Activated CD4-positive, alpha-beta T cell treated with anti-CD3 and anti-CD28 coated beads, Interleukin-2, amount 10 ng/mL, durations not matched to agents 7 days and 5 days (primary cell): ENCODE measurements at places on chromosomes 2 and 18. TPM values are rescaled to one million over a fixed set of nuclear protein-coding genes. Genes with fewer than 3 reads are reported as not detected.

UPP2 gene
- total RNA-seq, result not detected

ADCYAP1 gene
- not detected for total RNA-seq

SLC1A4 gene
- total RNA-seq, result 54.6 TPM

DOK6 gene
- total RNA-seq, result not detected

- no peak for DNase-seq
Observed at GRCh38 chr2:60844105-60844504, 37.3 kb upstream of the REL start.

- no peak for DNase-seq
Observed at GRCh38 chr2:107025869-107026380, 140.0 kb upstream of the ST6GAL2 start.

DNA sequence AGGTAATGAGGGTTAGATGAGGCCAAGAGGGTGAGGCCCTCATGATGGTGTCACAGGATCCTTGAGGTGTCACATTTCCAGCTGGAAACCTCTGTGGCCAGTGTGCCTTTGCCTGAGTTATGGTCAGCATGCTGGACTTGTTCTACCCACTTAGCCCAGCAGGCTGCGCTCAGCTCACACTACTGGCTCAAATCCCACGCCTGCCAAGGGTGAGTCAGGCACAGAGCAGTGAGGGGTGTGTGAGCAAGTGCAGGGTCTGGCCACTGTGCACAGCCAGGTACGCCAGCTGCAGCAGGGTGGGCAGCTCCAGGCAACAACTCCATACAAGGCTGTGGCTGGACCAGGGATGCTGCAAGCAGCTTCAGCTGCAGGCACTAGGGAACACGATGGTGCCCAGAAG lies 616.6 kb upstream of the FSHR start:
- no peak for DNase-seq

DNA sequence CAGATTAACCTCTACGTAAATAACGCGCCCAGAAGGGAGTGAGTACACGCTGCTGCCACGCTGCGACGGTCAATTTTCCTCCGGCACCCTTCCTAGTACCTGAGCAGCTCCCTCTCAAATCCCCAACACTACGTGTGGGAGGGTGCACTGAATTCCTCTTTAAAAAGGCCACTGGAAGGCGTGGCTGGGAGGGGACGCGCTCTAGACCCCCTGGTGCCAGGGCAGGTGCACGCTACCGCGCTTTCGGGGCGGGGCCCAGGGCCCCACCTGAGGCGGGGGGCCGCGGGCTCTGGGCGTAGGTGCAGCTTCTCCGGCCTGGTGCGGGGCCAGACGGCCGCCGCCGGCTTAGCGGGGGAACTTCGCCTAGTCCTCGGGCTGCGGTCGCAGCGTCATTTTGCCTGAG lies 668 bp upstream of the ANKRD12 start:
- no peak for DNase-seq

GRCh38 chr2:161257123-161257952 lies 50.9 kb upstream of the PSMD14 start:
- DNase-seq, result no peak

GRCh38 chr2:104462731-104463130 lies 391.2 kb upstream of the POU3F3 start:
- no peak for DNase-seq
